ENCODE measurements at places on chromosomes 13 and 19.

- DNase-seq = no peak
These were observed 722 bp upstream of the CRTC1 start for GRCh38 chr19:18682807-18683108.

DNA sequence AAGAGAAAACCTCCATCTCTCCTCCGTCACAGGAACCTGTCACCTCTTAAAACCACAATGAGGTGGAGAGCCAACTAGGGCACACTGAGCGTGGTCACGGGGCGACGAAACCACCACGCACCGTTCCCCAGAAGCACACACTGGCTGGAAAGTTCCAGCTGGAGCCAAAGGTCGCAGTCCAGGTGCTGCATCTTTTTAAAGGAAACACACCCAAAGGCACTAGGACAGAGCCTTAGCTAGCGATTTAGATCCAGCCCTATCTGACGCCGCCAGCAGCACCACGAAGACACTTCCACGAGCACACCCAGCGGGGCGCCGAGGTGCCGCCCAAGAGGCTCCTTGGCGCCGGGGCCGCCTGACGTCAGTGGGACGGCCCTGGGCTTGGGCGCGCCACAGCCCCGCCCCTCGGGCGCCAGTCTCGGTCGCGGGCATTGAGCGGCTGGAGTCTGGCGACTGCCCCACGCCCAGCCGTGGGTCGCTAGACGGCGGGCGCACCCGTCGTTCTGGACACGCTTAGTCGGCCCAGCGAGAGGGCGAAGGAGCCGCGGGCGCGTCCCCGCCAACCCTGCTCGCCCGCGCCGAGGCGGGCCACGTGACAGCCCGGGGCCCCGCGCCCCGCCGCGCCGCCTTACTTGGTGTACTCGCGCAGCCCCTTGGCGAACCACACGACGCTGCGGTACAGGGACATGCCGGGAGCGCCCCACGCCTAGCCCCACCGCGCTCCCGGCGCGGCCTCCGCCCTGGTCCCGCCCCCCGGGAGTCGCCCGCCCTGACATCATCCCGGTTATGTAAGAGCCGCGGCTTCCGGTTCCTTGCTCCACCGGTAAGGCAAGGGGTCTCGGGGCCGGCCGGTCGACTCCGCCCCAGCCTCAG, at the start of gene DHRS12:
DHRS12 (minus strand) TSS at position 742 of the 873 bp plus-strand sequence. CDS start 4,504 bp downstream, outside the sequence.
- DNase-seq = peak; percentile 92

DNA sequence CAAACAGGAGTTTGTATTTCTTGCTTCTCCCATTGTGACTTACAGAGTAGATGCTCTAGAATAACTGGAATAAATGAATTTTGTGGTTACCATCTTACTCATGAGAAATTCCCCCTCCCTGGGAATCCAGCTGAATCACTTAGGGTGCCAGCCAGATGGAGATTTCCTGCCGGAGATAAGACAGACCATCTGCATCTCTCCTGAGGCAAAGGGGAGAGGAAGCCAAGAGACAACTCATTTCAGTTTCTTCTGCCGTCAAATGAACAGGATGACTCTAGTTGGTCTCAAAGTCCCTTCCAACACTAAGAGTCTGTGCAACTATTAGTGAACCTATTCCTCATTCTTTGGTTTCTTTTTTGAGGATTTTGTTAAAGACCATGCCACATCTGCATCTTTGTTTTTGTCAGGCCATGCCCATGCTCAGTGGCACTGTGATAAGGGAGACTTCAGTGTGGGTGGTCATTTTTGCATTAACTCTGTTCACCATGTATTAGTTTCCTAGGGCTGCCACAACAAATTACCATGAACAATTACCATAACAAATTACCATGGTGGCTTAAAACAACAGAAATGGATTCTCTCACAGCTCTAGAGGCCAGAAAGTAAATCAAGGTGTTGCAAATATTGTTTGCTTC, 112.8 kb downstream of the NDFIP2 start:
- no peak for DNase-seq

DNA sequence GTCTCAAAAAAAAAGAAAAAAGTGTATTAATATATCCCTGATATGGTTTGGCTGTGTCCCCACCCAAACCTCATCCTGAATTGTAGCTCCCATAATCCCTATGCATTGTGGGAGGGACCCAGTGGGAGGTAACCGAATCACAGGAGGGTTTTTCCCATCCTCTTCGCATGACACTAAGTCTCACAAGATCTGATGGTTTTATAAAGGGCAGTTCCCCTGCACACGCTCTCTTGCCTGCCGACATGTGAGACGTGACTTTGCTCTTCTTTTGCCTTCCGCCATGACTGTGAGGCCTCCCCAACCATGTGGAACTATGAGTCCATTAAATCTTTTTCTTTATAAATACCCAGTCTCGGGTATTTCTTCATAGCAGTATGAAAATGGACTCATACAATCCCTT, 17.7 kb downstream of the STK24 start:
- no peak for DNase-seq

GRCh38 chr19:43586346-43586745, 9.6 kb downstream of the IRGQ start:
- DNase-seq = no peak

- DNase-seq = no peak
These were observed 194.0 kb downstream of the FGF14 start for GRCh38 chr13:102207680-102208342.

DNA sequence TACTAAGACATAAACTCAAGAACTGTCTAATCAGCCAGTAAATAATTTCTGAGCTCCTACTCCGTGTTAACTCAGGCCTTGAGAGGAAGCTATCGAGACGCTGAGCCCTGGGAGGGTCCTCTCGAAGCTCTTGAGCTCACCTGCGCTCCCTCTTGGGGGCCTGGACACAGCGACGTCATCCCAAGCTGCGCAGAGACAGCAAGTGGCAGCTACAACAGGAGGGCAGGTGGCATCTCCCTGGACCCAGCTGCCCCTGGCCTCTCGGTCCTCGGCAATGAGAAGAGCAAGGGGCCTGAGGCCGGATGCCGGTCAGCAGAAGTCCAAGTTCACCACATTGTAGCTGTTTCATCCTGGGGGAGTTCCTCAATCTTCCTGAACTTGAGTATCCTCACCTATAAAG, 30.5 kb upstream of the TUBGCP3 start:
- DNase-seq = no peak

DNA sequence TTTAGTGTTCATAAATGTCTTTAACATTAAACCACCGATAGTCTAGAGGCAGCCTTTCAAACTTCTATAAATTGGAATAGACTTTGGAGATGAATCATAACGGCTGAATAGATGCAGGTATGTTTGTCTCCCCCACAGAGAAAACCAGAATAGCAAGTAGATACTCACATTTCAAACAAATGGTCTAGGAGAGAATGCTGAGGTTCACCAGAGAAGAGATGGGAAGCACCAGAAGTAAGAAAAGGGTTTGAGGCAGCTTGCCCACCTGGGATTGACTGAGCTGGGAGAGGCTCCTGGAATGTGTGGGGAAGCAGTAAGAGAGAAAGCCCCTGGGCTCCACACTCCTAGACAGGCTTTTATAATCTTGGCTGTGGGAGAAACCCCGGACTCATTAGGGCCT, 6.4 kb downstream of the IGFL3 start:
- no peak for DNase-seq

- no peak for DNase-seq
These were observed 310.6 kb downstream of the FGF14 start for GRCh38 chr13:102091231-102091630.

DNA sequence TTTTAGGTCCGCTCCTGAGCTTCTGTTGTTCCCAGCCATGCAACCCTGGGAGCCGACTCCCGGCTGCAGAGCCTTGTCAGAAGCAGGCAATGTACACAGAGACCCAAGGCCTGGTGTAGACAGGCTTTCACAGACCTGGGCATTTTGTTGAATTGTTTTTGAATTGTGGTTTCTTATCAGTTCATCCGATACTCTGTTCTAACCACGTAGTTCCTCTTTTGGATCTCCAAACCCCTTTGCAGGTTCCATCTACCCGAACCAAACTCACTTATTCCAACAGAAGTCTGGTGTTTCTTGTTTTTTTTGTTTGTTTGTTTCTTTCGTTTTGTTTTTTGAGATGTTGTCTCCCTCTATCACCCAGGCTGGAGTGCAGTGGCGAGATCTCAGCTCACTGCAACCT, 6.3 kb upstream of the NLRP2 start:
- DNase-seq = no peak

DNA sequence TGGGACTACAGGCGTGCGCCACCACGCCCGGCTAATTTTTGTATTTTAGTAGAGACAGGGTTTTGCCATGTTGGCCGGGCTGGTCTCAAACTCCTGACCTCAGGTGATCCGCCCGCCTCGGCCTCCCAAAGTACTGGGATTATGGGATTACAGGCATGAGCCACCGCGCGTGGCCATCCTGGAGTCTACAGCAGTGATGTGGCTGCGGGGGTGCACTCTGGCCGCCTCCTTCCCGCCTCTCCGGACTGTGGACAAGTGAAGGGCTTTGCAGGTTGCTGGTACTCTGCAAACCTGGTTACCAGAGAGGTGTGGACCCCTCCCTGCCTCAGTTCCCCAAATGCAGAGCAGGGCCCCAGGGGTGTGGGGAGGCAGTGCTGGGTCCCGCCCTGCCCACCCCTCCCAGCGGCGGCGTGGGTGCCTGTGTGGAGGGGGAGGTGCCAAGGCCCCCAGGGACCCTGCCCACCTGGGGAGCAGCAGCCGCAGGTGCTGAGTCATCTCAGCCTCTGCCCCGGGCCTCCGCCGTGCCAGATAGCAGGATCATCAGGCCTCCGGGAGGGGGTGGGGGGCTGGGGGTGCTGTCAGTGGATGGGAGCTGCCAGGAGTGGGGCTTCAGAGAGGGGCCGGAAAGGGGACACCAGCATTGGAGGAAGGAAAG, 23.1 kb downstream of the ARID3A start:
- no peak for DNase-seq

- no peak for DNase-seq
These were observed 179.3 kb downstream of the KATNAL1 start for GRCh38 chr13:30128095-30128494.

DNA sequence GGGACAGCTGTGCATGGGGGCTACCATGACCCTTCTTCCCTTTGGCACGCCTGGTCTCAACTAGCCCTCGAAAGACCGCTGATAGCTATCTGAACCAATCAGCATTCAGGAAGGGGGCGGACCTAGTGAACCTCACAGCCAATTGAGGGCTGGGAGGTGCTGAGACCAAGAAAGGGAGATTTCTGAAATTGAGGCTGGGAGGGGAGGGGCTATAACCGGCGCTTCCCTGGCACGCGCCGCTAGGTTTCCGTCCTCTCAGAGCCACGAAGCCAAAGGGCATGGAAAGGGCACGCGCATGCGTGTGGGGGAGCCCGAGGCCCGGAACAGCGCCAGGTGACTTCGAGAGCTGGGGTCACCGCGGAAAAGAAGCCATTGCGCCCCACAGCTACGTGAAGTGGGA, 4.2 kb upstream of the PAFAH1B3 start:
- DNase-seq = no peak

- DNase-seq = no peak
These were observed 7.2 kb upstream of the MBNL2 start for GRCh38 chr13:97214921-97215320.

- DNase-seq = no peak
These were observed 4.9 kb upstream of the RGCC start for GRCh38 chr13:41452462-41452861.

DNA sequence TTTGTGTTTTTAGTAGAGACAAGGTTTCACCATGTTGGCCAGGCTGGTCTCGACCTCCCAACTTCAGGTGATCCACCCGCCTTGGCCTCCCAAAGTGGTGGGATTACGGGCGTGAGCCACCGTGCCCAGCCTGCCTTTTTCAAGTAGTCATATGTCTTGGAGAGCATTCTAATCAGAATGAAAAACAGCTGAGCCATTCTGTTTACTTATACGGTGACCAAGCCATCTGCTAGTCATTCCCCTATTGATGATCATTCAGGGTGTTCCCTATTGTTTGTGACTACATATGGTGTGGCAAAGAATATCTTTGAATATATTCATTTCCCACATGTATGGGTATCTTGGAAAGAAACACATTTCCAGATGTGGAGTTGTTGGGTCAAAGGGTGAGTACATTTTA, 17.2 kb downstream of the BLOC1S3 start:
- DNase-seq = no peak

DNA sequence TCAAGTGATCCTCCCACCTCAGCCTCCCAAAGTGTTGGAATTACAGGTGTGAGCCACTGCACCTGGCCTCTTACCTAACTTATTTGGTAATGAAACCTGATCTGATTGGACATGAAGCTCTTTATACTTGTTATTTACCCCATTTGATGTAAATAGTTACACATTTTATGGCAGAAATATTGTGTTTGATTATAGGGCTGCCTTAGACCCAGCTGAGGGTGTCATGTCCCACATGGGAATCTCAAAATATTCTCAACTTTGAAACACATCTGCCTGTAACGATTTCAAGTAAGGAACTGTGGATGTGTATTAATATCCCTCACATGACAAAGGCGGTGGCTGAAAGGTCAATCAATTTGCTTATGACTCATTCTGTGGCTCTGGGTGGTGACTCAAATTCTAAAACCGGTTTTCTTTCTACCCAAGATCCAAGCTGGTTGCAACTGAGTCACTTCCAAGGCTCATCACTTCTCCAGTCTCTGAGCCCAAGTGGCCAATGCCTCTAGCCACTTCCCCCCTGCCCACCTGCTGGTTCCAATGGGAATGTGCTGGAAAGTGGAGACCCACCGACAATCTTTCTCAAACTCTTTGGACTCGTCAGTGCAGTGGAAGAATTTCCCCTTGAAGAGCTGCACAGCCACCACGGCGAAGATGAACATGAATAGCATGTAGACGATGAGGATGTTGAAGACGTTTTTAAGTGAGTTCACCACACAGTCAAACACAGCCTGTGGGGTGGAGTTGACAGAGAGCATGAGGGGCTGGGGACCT, 110.9 kb downstream of the IER2 start:
- DNase-seq = no peak

GRCh38 chr19:33300009-33300893, 2.1 kb downstream of the CEBPA start:
- no peak for DNase-seq
